ENCODE measurements at places on chromosomes 13 and 19.

DNA sequence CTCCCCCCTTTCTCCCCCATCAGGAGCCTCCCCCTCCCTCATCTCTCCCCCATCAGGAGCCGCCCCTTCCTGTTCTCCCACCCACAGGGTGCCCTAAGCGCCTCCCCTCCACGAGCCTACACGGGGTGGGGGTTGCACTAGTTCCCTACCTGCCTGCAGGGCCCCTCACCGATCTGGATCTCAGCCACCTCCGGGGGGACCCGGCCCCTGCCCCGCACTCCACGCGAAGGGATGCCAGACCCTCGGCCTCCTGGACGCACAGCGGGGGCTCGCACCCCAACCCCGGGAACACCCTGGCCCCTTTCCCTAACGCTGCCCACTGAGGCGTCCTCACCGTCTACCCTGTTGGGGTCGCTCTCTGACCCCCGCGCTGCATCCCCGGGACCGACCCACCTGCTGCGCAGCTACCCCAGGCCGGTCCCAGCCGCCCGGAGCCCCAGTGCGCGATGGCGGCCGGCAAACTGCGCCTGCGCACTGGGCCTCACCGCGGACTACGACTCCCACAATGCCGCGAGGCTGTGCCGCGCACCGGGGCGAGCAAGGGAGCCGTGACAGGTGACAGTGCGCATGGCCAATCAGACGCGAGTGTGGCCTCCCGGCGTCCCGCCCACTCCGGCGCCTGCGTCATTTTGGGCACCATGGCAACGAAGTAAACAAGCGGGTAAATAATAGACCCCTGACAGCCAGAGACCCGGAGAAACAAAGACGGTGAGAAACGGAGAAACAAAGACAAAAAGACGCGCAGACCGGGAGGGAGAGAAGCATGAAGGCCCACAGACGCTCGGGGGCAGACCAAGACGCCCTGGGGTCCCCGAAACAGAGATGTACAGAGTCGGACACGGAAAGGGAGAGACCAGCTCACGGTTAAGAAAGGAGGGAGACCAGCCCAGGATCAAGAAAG, at the start of gene ZSCAN18:
Gene ZSCAN18 (minus strand): TSS at position 451 of the 901 bp plus-strand sequence. CDS start 7,964 bp downstream, outside the sequence.
- DNase-seq = peak; percentile 95

DNA sequence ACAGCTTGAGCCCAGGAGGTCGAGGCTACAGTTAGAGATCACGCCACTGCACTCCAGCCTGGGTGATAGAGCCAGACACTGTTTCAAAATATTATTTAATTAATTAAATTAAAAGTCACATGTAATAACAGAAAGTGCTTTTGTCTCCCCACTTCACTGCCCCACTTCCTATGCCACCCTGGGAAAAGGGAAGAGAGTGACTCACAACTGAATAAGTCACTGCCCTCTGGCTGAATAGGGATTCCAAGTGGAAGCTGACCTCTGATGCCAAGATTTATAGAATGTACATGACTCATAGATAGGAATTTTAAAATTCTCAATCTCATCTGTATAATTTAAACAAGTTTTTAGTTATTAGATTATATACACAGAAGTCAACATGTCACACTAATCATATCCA, 22.2 kb upstream of the ERVV-1 start:
- DNase-seq = no peak

- DNase-seq = no peak
These were observed 5.3 kb upstream of the CYSLTR2 start for GRCh38 chr13:48648446-48648845.

GRCh38 chr19:47376589-47377144, 27.6 kb downstream of the DHX34 start:
- no peak for DNase-seq

- no peak for DNase-seq
These were observed 28.8 kb upstream of the TUBGCP3 start for GRCh38 chr13:112616586-112617362.

- no peak for DNase-seq
These were observed 99.8 kb downstream of the LACC1 start for GRCh38 chr13:43979492-43979891.

DNA sequence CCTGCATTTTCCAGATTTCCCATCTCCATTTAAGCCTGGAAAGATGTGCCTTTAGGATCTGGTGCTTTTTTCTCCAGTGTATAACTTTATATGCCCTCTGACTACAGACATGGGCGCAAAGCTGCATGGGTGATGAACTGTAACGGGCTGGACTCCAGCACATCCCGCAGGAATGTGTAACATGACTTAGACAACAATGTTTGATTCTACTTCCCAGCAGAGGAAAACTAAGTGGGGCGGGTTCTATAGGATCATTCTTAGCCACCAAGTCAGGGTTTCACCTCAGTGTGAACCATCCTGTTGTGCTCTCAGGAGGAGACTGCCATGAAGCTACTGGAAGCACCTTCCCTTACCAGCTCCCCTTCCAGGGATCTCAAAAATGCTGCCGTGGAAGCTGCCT, 93.2 kb upstream of the SERP2 start:
- no peak for DNase-seq

- no peak for DNase-seq
These were observed 26.1 kb downstream of the DYRK1B start for GRCh38 chr19:39807846-39808364.

DNA sequence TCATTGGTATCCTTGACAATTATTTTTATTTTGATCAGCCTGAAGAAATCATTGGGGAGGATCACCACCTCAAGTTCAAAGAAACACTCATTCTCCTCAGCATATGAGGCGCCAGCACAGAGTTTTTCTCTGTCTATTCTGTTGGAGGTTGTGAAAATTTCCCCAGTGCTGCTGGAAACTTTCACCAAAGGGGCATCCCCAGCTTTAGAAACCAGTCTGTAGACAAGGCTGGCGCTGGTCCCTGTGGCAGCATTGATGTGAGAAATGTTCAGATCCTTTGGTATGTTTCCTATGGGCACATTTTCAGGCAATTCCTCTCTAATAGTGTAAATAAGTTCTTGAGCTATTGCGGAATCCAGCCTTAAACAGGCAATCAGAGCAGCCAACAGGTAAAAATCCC, 2.1 kb downstream of the PCDH9 start:
- DNase-seq = no peak

All from stimulated activated CD8-positive, alpha-beta memory T cell treated with anti-CD3 and anti-CD28 coated beads, Interleukin-4, amount 100 ng/mL, for 4 hours (primary cell).